ENCODE measurements at places on chromosomes 12 and 14.
A peak's percentile ranks its signal among the peaks of the same experiment; 100 is the strongest.

DNA sequence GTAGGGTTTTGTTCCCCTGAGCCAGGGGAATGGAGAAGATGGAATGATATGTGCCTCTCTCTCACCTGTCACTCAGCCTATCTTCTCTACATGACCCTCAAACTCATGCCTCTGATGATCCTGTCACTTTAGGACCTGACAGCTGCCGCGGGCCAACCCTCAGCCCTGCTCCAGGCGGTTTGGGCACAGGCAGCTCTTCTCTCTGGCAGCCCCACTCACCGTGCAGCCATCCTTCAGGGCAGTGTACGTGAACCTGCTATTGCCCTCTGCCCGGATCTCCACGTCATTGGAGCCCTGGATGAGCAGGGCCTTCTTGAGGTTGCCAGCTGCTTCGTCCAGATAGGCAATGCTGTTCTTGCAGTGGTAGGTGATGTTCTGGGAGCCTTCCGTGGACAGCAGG is 10.5 kb downstream of the TMEM106C start:
- no peak for DNase-seq

DNA sequence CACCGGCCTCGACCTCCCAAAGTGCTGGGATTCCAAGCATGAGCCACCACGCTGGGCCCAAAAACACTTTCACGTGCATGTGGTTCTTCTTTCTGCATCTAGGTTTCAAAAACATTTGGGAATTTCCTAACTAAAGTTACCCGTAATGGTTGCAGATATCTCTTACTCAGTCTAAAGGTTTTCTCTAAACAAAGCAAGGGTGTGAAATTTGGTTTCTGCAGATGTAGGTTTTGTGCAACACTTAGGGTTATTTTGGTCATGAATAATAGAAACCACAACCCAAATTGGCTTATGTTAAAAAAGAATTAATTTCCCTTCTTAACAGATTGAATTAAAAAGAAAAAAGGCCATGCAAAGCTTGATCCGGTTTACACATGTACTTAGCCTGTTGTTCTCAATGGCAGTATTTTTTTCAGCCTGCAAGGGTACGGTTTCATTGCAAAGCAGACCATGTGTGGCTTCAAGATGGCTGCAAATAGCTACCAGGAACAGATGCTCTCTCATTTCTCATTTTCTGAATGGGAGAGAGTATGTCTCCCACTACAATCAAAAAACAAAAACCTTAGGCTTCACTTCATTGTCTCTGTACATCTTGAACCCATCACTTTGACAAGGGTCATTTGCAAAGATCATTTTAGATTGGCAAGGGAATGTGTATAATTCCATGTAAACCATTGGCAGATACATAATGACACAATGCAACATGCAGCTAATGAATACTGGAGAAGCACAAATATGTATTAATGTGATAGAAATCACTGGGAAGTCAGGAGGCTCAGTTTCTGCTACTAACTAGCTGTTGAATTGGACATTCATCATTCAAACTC is 491.2 kb upstream of the FLRT2 start:
- no peak for DNase-seq

DNA sequence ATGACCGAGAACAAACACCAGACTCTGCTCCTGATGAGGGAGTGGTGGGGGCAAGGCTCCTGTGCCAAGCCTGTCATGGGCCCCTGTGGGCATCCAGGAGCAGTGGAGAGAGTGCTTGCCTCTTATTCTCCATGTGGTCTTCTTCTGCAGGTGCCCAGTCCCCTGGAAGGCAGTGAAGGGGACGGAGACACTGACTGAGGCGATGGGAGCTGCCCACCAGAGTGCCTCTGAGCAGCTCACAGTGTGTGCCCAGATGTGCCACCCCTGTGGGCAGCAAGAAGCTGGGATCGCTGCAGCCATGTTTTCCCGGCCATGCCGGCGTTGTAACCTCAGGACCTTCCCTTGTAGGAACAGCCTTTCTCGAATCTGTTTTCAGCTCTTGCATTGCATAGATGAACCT is 6.4 kb upstream of the EP400 start:
- no peak for DNase-seq

DNA sequence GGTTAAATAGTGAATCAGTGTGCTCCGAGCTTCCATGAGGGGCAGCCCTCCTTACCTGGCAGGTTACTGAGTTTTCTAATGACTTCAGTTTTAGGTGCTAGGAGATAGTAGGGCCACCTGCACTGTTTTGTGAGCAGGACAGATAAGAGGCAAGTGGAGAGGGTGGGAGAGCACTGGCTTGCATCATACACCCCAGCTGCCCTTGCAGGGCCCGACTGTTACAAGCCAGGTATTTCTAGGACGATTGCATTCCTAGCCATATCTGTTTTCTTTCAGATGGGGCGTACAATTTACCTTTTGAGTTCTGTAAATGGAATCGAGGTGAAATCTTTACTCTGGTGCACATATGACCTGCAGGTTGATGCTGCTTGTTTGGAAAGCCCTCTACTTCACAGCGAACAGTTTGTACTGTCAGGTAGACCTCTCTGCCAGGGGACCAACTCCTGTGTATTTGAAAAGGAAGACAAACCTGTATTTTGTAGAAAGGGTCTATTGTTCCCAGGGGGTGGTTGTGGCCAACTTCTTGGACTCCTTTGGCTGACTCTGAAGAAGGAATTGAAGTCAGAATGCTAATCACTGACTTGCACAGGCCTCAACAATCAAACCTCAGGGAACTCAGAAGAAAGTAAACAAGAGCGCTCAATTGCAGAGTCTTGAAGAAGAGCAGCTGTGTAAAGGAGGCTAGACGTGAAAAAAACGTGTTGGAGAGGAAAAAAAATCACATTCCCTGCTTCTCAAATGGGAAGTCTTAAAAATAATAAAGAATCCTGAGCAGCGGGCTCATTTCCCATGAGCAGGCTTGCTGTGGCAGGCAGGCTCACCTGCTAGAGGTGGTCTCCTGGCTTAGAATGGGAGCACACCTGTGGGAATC is 57.3 kb downstream of the ETV6 start:
- no peak for DNase-seq

GRCh38 chr14:70920608-70921007 is 13.3 kb downstream of the PCNX1 start:
- DNase-seq, result no peak

GRCh38 chr14:91872517-91873470 is 5.5 kb upstream of the TC2N start:
- DNase-seq, result peak; percentile 16

GRCh38 chr12:64631197-64631596 is 20.9 kb downstream of the RASSF3 start:
- no peak for DNase-seq

GRCh38 chr12:31590642-31591379 is at the start of gene DENND5B:
Gene DENND5B, minus strand, starts transcription at chr12:31591136. Its CDS starts 304 bp downstream, at chr12:31590832.
- DNase-seq, result peak; percentile 55

GRCh38 chr12:76259106-76259505 is 89.1 kb downstream of the BBS10 start:
- DNase-seq, result no peak

- peak; percentile 72 for DNase-seq
Measured at GRCh38 chr12:62602255-62603060, 135.8 kb downstream of the MON2 start.

GRCh38 chr14:52552063-52552988 is at the start of the genes GPR137C and TXNDC16:
Gene GPR137C, plus strand, starts transcription at chr14:52552836. Its CDS starts 312 bp downstream, at chr14:52553148.
Gene TXNDC16, minus strand, starts transcription at chr14:52552505. Its CDS starts 8,948 bp downstream, at chr14:52543557.
- peak; percentile 99 for DNase-seq

GRCh38 chr12:52137746-52138145 is 54.1 kb downstream of the KRT80 start:
- no peak for DNase-seq
